ENCODE measurements at places on chromosomes 1 and 21.

GRCh38 chr1:238191170-238191569 lies 300.4 kb upstream of the ZP4 start:
- no peak for DNase-seq

GRCh38 chr1:236530959-236531358 lies 7.2 kb downstream of the LGALS8 start:
- DNase-seq: no peak

GRCh38 chr1:234913771-234914170 lies 214.9 kb downstream of the TOMM20 start:
- no peak for DNase-seq

DNA sequence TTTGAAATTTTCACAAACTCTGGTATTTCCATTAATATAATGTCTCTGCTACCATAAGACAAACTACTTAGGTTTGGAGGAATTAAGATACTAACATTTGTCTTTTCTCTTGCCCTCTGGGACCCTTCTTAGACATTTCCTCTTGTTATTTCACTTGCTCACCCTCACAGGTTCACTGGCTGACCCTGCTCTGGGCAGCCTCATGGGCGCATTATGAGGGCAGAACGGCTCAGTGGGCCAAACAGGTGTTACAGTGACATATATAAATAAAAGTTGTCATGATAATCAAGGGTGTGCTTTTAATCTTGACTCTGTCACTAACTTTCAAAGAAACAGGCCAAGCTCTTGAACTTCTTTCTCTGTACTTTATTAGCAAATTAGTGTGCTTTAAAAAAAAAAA lies 46.5 kb downstream of the ZNHIT6 start:
- no peak for DNase-seq

- peak; percentile 51 for DNase-seq
These were observed 19.9 kb downstream of the AGPAT3 start for GRCh38 chr21:43884861-43885417.

DNA sequence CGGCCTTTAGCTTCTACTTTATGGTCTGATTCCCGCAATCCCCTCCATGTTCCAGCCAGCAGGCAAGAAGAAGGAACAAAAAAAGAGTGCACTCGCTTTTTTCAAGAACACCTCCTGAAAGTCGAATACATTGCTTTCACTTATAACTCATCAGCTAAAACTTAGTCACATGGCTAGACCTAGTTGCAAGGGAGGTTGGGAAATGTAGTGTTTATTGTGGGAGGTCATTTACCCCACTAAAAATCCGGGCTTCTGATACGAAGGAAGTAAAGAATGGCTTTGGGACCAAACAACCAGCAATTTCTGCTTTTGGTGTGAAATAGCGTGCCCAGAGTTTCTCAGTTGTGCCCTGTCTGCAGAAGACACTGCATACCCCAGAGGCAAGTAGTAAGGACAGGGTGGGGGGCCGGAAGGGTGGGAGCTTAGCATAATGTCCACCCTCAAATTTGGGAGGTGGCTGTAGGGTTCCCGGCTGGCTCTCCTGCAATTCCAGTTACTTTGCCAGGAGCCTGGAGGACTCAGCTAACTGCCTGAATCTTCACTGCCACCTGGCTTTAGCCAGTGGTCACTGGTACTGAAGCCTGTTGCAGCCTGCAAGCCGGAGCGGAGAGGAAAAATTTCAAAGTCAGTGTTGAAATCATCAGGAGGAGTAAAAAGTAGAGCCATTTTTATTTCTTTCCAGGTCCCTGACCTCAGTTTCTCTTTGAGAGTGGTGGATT lies 57.7 kb upstream of the F3 start:
- peak; percentile 45 for DNase-seq

GRCh38 chr1:55081188-55081904 lies 42.0 kb downstream of the PCSK9 start:
- DNase-seq: no peak

DNA sequence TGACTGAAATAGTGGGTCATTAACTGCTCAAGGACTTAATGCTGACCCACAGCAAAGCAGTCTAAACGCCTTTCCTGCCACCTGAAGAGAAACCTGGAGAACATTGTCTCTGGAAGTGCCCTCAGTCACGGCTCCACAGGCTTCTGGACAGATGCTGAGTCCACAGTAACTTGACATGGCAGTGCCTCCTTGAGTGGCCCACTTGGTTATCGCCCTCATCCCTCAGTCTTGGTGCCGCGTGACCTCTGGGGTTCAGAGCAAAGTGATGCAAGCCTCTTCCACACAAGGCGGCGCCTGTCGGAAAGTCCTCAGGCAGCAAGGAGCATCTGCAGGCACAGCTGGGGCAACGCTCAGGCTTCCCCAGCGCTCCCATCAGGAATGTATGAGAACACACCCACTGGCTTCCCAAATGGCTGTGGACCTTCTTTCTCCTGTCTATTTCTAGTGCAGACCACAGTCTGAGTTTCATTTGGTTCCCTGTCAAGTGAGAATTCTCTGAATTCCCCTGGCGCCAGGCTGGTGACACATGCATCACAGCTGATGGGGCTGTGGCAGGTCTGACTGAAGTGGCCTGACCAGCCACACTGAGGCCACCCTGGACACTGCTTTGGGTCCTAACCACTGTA lies 13.0 kb upstream of the ANGPTL7 start:
- no peak for DNase-seq

DNA sequence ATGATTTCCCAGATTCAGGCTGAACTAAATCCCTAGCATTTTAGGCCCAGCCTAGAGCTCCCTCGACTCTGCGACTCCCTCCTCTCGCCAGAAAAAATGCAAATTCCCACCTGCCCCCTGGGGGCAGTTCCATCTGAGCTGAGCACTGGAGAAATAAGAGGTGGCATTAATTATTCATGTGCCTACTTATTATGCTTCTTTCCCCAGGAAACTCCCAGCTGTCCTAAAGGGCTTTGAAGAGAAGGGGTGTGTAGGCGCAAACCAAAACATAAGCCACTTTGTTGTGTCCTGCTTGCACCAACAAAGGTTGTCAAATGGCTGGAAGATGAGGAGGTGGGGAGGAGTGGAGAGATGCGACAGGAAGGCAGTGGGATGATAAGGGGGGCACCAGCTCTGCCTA lies 41.4 kb upstream of the GOLT1A start:
- no peak for DNase-seq

DNA sequence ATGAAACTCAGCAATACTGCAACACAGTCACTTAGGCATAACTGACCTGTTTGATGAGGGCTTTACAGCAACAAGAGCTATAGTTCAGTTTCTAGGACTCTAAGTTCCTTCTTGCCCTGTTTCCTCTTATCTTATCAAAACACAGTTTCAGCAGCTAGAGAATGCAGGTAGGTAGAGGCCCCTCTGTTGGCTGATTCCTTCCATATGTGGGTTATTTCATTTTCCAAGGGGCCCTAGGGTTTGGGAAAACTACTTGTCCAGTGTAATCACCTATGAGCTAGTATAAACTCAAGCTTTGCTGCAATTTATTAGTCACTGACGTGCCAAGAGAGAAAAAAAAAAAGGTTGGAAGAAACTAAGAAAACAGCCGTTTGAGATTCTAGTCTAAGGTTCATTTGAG lies 607.7 kb upstream of the USP24 start:
- no peak for DNase-seq

DNA sequence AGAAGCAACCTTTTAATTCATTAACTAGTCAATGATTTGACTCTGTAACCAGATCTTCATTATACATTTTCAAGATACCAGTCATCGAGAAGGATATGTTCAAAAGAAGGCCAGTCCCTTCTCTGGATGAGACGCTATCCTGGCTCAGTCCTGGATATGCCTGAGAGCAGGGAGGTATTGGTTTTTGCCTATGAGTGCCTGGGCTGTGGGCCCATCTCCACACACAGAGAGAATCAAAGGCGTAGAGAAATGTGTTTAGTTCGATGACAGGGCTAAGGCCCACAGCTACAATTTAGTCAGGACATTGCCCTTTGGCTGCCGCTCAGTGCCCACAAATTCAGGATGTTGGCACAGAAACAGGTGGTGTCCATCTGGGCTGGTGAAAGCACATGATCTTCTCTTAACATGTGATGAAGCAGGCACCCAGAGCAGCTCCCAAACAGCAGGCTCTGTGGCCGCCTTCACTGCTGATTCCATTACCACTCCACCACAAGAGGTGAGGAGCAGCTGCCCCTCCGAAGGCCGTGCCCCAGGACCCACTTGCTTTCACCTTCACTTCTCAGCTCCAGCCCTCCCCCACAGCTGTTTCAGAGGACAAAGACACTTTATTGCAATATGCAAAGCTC lies 24.7 kb downstream of the ACKR1 start:
- DNase-seq: no peak

GRCh38 chr1:2542246-2542915 lies 12.3 kb upstream of the HES5 start:
- DNase-seq: no peak

GRCh38 chr1:42480921-42481320 lies 17.8 kb downstream of the CCDC30 start:
- no peak for DNase-seq

DNA sequence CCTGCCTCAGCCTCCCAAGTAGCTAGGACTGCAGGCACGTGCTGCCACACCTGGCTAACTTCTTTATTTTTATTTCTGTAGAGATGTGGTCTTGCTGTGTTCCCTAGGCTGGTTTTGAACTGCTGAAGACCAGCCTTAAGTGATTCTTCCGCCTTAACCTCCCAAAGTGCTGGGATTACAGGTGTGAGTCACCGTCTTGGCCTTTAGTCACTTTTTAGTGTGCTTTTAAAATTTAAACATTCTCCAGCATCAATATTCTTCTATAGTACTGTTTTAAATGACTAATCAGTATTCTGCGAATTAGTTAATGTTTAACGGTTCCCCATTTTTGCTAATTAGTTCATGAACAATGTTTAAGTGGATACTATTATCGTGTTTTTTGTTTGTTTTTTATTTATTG lies 60.6 kb downstream of the DYRK1A start:
- no peak for DNase-seq

All from ovary (tissue), 10 donors.